Brain (organoid and tissue), 16 donors: ENCODE measurements at places on chromosomes 7 and 10. TPM values are rescaled to one million over a fixed set of nuclear protein-coding genes. Genes with fewer than 3 reads are reported as not detected.

- no peak for DNase-seq
Measured at GRCh38 chr10:128027822-128028507, 98.3 kb downstream of the MKI67 start.

DNA sequence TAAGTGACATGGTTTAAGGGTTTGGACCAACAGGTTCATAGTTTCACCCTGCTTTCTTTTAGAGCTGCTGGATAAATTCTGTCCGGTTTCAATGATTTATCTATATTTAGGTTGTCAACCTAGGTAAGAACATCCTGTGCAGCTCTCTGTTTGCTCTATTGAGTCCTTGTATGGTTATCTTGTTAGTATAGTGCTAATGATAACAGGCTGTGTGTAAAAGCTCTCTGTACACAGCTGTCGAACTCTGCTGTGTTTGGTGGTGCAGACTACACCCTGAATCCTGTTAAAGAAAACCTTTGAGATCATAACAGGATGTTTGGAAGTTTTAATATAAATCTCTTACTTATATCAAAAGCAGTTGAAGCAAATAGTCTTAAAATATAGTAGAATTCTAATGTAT is 219.2 kb downstream of the SDK1 start:
- no peak for DNase-seq

GRCh38 chr10:132158122-132158741 is 28.5 kb upstream of the DPYSL4 start:
- DNase-seq, result no peak

DNA sequence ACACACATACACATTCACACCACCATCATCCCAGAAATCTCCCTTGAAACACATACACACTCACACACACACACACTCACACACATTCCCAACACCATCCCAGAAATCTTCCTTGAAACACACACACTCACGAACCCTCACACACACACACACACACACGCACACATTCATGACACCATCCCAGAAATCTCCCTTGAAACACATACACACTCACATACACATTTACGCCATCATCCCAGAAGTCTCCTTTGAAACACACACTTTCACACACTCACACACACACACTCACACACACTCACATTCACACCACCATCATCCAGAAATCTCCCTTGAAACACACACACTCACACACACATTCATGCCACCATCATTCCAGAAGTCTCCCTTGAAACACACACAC is 360 bp upstream of the OPN4 start:
- DNase-seq, result no peak

DNA sequence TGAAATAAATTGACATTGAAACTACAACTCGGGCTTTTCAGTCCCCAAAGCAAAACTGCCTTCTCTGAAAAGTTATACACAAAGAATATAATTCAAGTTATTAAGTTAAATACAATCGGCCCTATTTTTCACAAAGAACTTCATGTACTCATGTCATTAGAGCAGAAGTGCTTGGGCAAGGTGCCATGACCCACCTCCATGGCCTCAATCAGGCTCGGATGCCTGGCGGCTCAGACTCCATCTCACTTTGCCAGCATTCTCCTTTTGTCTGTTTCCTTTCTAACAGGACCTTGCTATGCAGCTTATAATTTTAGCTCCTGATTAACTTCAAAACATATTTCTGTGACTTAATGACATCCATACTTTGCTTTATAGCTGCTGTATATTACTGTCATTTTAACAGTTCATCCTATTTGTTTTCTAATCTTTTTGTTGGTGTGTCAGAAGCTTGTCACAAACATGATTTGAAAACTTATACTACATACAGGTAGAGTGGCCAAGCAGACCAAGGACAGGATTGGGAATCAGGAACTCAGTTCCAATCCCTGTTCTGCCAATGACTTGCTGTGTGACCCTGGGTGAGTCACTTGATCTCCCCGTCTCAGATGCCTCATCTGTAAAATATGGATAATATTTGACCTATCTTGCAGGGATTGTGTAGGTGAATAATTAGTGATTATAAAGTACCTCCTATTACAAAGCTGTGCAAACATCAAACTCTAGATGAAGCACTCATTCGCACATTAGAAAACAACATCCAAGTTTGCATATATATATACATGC is 60.8 kb upstream of the ITGA8 start:
- no peak for DNase-seq

The PIP gene
- polyA plus RNA-seq, result not detected

DNA sequence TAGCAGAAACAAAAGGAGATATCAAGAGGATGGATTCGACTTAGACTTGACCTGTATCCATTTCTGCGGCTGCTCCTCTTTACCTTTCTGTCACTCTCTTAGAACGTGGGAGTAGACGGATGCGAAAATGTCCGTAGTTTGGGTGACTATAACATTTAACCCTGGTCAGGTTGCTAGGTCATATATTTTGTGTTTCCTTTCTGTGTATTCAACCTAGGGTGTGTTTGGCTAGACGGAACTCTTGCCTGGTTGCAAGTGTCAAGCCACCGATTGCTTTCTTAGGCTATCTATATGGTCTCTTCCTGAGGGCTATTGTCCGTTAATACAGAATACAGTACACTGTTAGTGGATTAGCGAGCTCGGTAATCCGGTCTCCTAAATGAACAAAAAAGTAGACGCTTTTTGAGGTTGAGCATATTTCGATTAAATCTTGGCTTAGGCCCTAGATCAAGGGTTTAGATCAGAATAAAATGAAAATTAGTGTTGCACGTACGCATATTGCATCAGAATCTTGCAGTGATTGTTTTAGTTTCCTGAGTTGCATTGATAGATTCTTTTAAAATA is 1.2 kb downstream of the PTEN start:
- peak; percentile 46 for DNase-seq
